ENCODE measurements at places on chromosomes 16 and 17.

GRCh38 chr17:18218756-18219415, 6.5 kb upstream of the LLGL1 start:
- no peak for DNase-seq

GRCh38 chr17:72860778-72861177, 231.7 kb downstream of the SLC39A11 start:
- DNase-seq = no peak

- DNase-seq = no peak
Observed at GRCh38 chr17:67496286-67496685, 119.2 kb downstream of the PITPNC1 start.

DNA sequence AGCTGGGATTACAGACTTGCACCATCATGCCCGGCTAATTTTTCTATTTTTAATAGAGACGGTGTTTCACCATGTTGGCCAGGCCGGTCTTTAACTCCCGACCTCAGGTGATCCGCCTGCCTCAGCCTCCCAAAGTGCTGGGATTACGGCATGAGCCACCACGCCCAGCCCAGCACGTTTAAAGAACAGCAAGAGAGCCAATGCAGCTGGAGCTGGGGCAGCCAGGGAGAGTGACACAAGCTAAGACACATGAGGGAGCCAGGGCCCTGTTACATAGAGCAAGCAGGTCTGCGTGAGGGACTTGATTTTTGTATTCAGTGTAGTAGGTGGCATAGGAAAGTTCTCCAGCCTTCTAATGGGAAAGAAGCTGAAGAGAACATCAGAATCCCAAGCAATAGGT, 21.7 kb upstream of the GOSR2 start:
- no peak for DNase-seq

DNA sequence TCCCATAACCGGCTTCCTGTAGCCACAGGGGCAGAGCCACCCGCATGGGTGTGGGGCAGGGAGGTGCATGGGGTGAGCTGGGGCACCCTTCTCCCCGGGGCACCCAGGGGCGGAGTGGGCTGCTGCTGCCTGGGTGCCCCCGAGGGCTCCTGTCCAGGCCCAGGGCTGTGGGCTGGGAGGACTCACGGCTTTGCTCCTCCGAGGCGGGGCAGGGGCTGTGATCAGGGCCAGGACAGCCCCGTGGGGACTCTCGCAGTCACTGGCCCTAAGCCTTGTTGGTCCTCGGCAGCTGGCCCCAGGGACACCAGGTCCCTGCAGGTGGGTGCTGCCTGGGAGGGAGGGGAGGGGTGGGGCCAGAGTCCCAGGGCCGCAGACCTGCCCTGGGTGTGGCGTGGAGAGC, 19.7 kb downstream of the CACNA1H start:
- no peak for DNase-seq

DNA sequence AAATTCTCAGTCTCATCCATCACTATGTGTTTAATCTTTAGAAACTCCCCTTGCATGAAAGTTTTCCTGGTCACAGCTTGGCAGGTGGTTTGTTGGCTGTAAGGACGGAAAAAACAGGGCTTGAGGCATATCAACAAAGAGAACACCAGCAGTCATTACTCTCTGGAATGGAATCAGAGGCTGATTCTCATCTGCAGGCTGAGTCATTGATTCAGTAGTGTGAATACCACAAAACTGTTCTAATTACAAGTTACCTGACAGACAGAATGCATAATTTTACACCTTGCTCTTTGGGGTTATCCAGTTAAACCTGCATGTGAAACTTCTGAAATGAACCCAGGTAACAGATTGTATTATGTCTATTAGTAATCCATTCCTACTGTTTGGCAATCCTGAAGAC, 11.5 kb upstream of the SLFN12L start:
- DNase-seq = no peak

- DNase-seq = no peak
Observed at GRCh38 chr17:45221081-45222013, at the start of gene FMNL1. Gene FMNL1, plus strand, starts transcription at chr17:45221885. Its CDS starts 240 bp downstream, at chr17:45222125.

Measured in HL-60 (cell line).